Activated CD4-positive, alpha-beta T cell treated with anti-CD3 and anti-CD28 coated beads for 48 hours (primary cell): ENCODE measurements at places on chromosomes 4 and X.
A peak's percentile ranks its signal among the peaks of the same experiment; 100 is the strongest.

- no peak for DNase-seq
Measured at GRCh38 chr4:168854350-168854921, 155.6 kb downstream of the CBR4 start.

DNA sequence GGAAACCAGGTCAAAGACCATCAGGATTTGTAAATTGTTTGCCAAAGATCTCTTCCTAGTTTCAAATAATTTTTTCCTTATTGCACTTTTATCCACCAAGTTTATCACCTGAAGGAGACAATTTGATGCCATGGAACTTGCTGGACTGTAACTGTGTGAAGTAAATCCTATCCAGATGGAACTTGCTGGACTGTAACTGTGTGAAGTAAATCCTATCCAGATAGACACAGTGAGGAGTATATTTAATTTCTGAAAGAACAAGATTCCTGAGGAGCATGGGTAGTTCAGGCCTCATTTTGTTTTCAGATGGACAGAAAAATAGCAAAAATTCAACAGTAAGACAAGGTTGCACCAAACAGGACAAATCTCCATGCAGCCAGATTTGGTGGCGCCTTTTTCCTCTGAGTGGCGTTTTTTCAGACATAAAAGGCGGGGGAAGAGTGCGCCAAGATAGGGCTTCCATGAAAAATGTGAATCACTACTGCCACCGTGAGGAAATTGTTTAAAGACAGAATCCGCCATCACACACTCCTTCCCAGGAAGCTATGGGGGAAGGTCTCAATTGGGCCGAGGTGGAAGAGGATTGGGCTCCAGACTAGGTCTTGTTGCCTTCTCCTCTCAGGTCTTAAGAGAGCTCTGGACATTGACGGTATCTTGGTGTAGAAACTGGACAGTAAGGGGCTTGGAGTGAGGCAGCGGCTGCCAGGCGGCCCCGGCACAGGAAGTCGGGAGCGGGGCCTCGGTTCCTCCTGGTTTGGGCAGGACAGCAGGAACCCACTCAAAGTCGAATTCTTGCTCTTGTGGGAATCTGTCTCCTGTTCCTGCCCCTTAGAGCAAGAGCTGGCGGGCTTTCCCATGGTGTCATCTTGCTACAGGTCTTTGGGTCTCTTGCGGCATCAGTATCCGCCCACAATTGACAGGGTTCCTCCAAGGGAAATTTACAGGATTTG is 234.7 kb downstream of the OR13H1 start:
- DNase-seq: no peak

GRCh38 chr4:94486372-94486801 is 34.6 kb downstream of the PDLIM5 start:
- no peak for DNase-seq

DNA sequence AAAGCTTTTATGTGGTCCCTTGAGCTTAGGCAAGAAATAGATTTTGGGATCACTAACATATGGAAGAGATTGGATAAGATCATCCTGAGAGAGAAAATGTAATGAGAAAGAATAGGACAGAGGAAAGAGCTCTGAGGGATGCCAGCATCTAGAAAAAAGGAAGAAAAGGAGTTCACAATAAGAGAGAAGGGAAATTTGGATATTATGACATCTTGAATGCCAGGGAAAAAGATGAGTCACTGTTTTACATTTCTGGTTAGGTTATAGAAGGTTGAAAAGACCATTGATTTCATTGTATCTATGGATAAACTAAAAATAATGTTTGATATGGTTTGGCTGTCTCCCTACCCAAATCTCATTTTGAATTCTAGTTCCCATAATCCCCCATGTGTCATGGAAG is 208.5 kb downstream of the MAD2L1 start:
- DNase-seq: no peak

DNA sequence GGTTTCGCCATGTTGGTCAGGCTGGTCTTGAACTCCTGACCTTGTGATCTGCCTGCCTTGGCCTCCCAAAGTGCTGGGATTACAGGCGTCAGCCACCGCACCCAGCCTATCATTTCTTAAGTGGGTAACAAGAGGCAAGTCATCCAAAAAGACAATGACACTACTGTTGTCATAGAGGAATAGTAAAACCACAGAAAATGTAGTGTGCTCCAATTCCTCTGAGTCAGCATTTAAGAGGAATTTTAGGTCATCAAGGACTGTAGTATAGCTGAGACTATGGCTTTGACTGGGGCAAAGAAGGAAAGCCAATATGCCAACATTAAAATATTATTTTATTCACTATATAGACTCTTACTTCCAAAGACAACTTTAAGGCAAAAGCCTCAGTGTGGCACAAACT is 48.4 kb downstream of the ATP8A1 start:
- peak; percentile 20 for DNase-seq

DNA sequence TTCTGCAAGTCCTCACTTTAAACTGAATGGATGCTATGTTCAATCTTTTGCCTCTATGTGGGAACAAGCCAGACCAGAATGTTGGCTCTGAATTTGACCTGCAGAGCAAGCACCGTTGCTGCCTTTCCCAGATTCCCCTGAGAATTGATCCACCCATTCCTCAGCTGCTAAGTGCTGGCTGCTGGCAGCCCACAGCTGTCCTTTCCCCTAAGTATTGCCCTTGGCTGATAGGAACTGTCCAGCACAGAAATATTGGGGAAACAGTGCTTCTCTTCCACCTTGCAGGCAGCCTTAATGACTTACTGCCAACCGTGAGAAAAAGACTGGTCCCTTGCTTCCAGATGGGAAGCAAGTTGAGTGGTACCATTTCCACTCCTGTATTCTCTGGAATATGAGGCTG is 475.9 kb downstream of the PDHA2 start:
- DNase-seq: no peak

DNA sequence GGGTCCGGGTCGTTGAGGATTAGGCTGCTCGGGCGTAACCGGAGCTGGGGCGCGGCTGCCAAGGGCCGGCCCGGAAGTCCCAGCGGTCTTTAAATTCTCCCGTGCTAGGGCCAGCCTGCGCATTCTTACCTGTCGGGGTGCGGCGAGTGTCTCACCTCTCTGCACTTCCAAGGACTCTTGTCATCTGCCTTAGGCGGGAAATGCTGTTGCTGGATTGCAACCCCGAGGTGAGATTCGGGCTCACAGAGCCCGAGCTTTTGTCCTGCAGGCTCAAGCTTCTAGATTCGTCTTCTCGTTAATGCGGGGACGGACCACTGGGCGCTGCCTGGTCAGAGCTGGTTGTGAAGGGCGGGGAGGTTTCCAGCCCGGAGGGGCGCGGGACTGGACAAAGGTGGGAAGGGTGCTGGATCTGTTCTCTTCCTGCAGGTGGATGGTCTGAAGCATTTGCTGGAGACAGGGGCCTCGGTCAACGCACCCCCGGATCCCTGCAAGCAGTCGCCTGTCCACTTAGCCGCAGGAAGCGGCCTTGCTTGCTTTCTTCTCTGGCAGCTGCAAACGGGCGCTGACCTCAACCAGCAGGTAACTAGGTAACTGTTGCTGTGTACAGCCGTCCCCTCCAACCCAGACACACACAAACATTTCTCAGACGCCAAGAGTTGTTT is at the start of gene ANKRD37:
Gene ANKRD37 (plus strand): TSS at position 118 of the 662 bp plus-strand sequence. CDS start 83 bp downstream, at position 201.
- no peak for DNase-seq

DNA sequence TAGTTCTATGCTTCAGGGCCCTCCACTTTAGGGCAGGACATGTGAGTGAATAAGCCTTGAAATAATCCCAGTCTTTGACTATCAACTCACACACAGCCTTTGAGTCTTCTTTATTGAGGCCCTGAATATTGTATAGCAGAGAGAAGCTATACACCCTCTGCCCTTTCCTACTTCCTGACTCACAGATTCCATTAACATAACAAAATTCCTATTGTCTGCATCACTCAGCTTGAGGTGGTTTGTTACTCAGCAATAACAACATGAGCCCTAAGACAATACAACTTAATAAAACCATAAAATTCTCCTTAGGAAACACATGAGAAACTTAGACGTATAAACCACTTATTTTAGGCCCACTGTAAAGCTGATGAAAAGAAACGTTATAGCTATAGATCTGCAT is 680.3 kb upstream of the DIAPH2 start:
- no peak for DNase-seq

DNA sequence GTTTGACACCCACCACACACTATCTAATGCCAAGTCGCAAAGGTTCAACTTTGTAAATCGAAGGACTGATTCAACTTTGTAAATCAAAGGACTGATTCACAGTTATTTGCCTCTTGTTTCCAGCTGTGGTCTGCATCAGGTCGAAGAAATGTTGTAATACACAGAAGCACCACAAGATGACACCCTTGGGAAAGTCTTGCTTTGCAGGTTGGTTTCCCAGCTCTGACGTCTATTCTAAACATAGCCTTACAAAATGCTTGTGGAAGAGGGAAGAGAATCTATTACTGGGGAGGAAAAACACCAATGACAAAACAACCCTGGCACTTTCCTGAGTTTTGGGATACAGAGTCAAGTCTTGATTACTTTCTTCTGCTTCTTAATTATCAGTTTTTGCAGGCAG is 35.3 kb downstream of the SUPT20HL1 start:
- peak; percentile 35 for DNase-seq

- DNase-seq: no peak
Measured at GRCh38 chr4:67871867-67872266, 11.9 kb downstream of the TMPRSS11D start.

DNA sequence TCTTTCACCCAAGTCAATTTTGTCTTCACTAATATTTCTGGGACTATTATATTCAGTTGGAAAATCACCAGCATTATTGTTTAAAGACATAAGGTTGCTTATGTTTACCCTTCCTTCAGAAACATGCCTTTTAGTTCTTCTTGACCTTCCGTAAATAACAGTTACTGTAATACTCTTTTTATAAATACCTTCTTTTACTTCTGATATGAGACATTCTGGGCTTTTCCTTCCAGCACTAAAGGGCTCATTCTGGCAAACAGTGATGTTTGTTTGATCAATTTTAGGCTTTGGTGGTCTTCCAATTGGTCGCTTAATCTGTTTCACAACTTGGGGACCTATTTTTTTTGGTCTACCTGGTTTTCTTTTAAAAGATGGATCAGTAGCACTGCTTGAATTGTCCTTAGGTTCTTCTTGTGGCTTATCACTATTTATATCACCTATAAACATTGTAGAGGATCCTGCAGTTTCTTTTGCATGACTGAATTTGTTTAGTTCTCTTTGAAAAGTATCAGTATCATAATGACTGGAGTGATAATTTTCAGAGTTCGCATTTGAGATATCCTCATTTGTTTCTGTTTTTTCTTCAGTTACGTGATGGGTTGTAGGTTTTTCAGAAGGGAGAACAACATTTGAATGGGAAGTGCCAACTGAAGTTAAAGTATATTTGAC is 64.8 kb downstream of the NCAPG start:
- no peak for DNase-seq

GRCh38 chrX:151754641-151755215 is 20.2 kb downstream of the CNGA2 start:
- DNase-seq: no peak

DNA sequence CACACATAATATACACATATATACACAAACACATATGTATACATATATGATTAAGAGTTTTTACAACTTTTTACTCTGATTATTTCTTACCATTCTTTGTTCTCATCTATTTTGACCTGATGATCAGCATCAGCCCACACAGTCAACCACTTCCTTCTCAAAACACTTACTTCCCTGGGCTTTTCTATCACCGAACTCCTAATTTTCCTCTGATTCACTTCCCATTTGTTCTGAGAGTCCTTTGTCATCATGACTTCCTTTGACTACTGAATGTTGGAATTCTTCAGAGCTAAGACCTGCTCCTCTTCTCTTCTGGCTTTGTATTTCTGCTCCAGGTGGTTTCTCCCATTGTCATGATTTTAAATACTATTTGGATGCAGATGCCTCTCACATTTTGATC is 209.5 kb upstream of the AFF2 start:
- no peak for DNase-seq

DNA sequence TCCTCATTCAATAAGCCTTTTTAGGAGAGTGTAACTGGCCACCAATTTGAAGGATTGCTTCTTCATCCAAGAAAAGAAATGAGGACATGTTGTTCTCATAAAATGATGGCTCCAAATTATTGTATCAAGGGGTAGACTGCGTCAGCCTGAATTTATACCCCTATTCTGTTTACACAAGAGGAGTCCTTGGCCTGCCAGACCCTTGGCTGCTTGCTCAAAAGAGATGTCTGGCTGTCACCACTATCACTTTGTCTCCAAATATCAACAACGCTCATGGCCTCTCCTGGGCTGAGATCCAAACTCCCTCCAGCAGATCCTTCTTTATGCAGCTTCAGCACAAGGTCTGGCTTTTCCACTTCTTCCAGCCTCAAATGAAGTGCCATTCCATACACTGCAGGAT is 127.9 kb downstream of the OR13H1 start:
- no peak for DNase-seq

DNA sequence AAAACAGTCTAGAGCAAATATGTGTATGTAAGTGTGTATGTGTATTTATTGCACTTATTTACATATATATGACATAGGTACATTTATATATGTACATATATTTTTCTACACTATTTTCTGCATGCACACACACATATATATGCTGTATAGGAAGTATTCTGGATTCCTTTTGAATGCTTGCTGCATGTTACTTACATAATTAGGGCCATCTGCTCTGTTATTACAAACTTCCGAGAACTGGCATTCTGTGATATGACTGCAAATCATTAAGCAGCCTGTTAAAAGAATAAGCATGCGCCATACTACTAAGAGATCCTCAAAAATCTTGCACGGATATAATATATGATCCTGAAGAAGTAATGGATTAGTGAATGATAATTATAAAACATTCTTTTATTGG is 1157.6 kb upstream of the TENM3 start:
- no peak for DNase-seq

DNA sequence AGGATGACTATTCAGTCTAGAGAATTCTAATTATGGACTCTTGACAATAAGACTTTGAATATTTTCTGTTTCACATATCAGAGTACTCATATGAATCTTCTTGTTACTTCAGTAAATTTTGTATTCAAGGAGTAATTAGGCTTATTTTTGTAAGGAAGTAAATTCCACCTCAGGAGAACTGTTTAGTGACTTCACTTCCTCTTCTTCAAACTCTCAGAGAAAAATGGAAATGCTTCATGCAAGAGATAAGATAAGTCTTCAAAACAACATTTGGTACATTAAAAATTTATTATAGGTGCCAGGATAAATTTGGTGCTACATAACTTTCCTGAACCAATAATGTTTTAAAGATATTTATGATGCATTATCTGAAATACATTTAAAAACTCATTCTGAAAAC is 1421.9 kb downstream of the PCDH7 start:
- DNase-seq: no peak

DNA sequence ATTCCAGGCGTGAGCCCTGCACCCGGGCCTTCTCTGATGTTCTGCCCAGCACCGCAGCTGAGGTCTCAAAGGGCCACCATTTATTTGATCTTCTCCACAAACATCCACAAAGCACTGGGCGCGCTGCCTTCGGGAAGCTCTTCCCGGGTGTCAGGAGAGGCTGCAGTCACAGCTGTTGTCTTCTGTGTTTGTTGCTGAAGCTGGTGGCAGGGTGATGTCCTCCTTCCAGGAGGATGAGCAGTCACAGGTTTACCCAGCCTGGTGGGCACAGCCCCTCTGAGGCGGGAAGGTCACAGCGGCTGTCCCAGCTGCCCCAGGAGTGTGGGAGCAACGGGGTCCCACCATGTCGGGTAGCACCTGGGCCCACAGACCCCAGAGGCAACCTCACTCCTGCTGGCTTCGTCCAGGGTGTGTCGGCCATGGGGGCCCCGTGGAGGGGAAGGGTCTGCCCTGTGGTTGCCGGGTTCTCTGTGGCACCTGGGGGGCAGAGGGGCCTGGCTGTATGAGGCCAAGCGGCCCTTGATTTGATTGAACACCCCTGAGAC is 27.6 kb downstream of the FGFRL1 start:
- no peak for DNase-seq

GRCh38 chrX:152878976-152879755 is 18.7 kb upstream of the ZNF185 start:
- no peak for DNase-seq
